Stimulated activated CD8-positive, alpha-beta memory T cell treated with anti-CD3 and anti-CD28 coated beads, Interleukin-7, amount 100 ng/mL, for 1 hour (primary cell): ENCODE measurements at places on chromosomes 7 and 10.

GRCh38 chr10:103896225-103896624, 21.8 kb downstream of the STN1 start:
- no peak for DNase-seq

DNA sequence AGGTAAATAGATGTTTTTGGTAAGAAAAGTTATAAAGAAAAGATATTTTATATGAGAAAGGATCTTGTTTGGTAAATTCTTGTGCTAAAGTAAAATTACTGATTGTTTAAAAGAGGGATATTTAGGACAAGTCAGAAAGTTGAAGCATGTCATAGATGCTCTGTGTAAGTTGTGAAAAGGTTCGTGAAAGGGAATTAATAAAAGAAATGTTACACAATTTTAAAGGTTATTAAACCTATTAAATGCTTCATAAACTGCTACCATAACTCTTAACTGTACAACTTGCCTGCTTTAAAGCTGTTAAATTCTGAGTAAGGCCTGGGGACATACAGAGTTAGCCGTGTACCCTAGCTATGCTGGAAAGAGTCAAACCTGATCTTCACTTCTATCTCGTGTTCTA, 634.1 kb downstream of the ACTR3B start:
- DNase-seq, result no peak

DNA sequence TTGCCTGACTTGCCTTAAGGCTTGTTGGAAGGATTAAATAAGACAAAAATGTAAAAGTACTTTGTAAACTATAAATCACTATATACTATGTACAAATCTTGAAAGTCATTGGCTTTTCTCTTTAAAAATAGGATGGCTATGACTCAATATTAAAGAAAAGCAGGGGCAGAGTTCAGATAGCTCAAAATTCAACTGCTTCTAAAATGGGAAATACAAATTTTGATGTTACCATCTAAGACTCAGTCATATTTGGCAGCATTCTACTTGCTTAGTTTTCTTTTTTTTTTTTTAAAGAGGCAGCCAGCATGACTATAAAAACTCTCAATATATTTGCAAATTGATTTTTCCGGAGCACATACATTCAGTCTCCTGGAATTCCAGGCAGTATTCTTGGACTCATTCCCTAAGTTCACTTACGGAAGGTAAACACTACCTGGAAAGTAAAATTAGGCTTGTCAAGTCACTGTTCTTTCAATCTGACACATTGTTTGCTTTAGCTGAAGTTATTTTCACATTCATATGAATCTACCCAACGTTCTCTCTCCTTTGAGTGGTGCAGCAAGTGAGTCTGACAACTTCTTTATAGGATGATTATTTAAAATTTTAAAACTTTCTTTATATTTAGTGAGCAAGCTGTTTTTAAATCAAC, 133.8 kb upstream of the CCDC6 start:
- no peak for DNase-seq

DNA sequence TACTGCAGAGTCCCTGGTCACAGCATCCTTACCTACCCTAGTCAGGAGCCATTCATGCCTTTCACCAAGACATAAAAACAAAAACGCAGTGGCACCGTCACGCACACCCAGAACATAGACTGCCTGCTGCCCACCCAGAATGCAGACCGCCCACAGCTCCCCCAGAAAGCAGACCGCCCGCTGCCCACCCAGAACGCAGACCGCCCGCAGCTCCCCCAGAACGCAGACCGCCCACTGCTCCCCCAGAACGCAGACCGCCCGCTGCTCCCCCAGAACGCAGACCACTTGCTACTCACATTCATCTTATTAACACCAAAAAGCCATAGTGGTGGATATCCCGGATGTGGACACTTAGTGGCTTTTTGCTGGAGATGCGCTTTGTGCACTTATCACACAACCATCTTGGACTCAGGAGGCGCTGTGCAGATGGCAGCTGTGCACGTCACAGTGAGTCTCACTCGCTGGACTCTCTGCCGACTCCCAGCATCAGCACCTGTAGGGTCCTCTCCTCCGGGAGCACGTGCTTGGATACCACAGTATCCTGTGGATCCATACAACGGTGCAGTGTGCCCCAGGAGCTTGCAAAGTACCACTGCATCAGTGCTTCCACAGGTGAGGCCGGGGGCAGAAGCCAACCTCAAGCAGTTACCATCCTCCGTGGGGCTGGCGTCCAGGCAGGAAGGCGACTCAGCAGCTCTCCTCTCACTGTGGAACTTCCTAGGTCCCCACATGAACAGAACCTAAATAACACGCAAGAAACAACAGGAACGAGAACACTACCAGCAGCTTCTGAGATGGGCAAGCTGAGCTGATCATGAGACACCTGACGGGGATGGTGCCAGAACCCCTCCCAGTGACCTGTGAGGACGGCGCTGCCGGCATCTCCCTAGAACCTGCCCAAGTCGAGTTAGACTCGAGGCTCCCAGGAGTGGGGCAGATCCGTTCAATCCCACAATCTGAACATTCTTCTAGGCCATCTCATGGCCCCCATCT, 161.0 kb downstream of the DIP2C start:
- DNase-seq, result no peak

GRCh38 chr10:71845410-71846405, 5.3 kb downstream of the PSAP start:
- no peak for DNase-seq

DNA sequence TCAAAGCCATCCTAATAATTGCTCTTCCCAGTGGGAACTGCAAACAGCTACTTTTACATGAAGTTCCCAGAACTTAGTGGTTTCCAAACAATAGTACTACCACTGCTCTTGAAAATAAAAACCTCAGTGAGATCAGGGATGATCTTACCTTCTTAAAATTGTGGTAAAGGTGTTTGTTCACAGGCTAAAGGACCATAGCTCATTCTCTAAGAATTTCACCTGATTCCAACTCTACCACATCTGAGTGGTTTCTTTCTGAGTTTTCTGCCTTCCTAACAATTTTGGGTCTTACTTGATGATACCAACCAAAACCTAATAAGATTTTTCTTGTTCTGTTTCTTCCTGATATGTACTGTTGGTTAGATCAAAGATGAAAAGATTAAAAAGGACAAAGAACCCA, 45.6 kb upstream of the AGBL3 start:
- DNase-seq, result no peak
